Activated CD8-positive, alpha-beta memory T cell treated with anti-CD3 and anti-CD28 coated beads for 1 hour (primary cell): ENCODE measurements at places on chromosomes 12 and 14.

DNA sequence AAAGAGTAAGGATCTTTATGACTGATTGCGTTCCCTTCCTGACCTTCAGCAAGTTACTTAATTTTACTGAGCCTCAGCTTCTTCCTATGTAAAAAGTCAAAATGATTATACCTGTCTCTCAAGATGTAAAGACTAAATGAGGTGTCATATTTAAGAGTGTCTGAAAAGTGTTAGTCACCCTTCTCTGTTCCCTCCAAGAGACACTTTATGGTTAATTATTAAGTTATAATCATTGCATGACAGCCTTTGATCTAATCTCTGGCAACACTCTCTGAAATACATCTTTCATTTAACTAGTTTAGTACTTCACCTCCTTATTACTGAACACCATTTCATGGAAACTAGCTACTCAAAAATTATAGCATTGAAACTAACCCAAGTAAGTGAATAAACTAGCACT, 54.8 kb downstream of the BMAL2 start:
- DNase-seq, result no peak

GRCh38 chr14:40345334-40345733, 913.1 kb upstream of the FBXO33 start:
- no peak for DNase-seq

DNA sequence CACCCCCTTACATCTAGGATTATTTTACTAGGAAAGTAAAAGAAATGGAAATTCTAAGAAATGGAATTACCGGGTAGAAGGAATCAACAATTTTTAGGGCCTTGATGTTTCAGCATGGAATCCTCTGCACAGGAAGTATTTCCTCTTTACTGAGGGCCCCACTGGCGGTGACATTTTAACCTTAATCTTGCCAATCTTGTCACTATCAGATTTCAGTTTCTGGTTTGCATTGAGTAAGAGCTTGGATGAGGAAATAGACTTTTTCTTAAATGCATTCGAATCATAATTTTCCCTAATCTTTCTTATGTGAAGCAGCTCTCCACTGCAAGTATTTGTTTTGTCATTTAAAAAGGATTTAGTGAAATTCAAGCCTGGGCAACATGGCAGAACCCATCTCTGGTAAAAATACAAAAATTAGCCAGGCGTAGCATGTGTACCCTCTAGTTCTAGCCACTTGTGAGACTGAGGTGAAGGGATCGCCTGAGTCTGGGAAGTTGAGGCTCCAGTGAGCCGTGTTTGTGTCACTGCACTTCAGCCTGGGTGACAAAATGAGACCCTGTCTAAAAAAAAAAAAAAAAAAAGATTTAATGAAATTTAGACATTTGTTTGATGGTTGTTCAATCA, 40.7 kb downstream of the TPCN1 start:
- DNase-seq, result no peak

DNA sequence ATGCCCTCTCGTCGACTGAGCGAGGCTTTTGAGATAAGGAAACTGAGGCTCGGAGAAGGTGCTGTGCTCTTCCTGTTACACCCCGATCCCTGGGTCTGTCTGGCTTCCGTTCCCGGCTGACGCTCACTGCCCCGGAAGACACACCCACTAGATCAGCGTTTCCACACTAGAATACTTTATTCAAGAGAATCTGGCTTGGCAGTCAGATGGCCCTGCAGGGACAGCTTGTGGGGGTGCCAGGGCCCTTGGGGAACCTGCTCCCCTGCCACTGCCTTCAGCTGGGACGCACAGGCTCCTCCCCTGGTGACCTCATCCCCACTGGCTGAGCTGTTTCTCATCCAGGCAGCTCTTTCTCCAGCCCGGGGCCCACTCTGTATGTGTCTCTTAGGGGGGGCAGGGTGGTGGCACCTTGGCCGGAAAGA, 13.7 kb downstream of the PGF start:
- peak; percentile 18 for DNase-seq

DNA sequence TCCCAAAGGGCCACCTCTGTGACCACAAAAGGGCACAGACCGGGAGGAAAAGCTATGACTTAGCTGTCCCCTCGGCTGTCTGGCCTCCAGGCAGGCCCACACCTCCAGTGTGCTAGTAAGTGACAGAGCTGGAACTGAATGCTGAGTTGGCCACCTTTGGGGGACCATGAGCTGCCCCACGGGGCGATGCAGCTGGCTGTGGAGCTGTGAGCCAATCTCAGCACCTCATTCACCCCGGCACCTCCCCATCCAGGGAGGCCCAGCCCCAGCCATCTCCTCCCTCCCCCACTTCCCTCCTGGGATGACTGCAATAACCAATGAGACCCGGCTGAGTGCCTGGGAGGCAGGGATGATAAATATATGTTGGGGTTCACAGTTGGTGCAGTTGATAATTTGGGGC, 12.2 kb upstream of the TESC start:
- DNase-seq, result no peak

GRCh38 chr14:102802834-102803523, 25.7 kb downstream of the TRAF3 start:
- no peak for DNase-seq

DNA sequence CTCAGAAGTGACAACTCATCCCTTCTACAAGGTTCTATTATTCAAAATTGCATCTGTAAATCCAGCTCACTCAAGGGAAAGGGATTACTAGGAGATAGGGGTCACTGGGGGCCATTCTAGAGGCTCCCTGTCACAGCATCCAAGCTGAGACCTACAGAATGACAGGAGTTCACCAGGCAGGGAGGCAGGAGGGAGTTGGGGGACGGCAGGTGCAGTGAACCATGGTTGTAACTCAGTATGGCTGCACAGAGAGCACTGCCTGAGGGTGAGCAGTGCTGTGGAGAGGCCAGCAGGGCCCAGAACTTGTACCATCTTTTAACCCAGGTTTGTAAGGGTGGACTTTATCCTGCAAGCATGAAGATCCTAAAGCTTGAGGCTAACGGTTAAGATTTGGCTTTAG, 37.9 kb upstream of the SINHCAF start:
- DNase-seq, result no peak

DNA sequence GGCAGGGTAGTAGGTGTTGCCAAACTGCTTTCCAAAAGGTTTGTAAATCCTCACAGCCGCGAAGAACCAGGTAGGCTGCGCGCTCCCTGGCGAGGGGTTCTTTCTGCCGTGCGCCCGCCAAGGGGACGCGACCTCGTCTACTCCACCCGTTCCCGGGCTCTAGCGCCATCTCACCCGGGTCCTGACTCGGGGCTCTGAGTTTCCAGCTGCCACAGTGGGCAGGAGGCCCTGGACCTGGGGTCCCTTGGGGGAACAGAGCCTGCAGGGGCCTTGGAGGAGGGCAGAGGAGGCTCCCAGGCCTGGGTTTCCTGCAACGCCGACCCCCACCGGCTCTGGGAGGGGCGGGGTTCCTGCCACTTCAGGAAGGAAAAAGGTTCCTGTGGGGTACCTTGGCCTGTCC, 706 bp downstream of the ANHX start:
- no peak for DNase-seq

- no peak for DNase-seq
Observed at GRCh38 chr14:100222224-100223093, 16.5 kb upstream of the YY1 start.

GRCh38 chr12:54829511-54829910, 24.8 kb upstream of the MUCL1 start:
- no peak for DNase-seq

DNA sequence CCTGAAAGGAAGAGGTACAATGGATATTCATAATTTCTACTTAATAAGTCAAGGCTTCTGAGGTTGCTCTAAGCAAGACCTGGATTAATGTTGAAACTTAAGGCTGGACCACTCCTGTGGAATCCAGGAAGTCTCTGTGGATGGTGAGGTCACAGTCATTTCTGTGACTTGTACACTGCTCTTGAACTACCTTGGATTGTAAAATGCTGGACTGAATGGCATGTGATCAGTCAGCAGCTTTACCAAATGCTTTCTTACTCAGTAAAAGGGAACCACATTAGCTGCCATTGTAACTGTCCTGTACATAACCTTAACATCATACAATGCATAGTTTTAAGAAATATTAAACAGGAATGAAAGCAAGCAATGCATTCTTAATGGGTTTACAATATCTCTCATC, 182.9 kb downstream of the NOVA1 start:
- no peak for DNase-seq

- DNase-seq, result no peak
Observed at GRCh38 chr12:34327671-34328070, 305.4 kb downstream of the ALG10 start.

DNA sequence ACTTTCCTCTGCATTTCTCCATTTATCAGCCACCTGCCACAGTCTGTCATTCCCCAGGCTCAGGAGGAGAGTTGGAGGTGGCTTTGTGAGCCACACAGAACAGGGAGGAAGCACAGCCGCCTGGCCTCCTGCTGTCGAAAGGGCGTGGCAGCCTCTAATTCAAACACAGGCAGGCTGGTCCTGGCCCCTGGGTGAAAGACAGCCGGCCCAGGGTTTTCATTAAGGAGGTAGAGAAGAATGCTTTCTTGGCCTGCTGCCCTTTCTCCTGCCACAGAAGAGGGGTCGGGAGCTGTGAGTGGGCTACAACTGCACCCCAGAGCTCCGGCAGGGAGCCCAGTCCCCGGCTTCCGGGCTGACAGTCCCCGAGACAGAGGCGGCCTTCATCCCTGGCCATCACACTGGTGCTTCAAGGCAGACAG, 108.6 kb upstream of the FZD10 start:
- no peak for DNase-seq

- no peak for DNase-seq
Observed at GRCh38 chr14:54803926-54804537, 98.6 kb downstream of the GCH1 start.

DNA sequence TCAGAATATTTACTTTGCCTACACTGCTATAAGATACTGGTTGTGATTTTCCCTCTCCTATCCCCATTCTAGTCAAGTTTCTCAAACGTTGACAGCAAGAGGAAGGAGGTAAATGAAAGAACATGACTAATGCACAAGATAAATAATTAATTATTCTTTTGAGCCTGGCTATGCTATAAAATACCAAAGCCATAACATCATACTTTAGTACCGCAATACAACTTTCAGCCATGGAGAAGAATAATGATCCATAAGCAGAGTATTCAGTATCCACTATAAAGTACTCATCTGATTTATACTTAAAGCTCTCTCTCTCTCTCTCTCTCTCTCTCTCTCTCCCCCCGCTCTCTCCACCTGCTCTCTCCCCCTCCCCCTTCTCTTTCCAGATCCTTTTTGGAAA, 41.3 kb downstream of the TDG start:
- DNase-seq, result no peak
